ENCODE measurements at places on chromosomes 4 and X. TPM values are rescaled to one million over a fixed set of nuclear protein-coding genes. Genes with fewer than 3 reads are reported as not detected.

GRCh38 chr4:178599521-178599920, 1157.3 kb upstream of the AGA start:
- no peak for DNase-seq

Gene VGLL1
- not detected for total RNA-seq

Gene ANK2
- total RNA-seq = 76.8 TPM

GRCh38 chr4:124409044-124409443, 303.5 kb downstream of the ANKRD50 start:
- no peak for DNase-seq

DNA sequence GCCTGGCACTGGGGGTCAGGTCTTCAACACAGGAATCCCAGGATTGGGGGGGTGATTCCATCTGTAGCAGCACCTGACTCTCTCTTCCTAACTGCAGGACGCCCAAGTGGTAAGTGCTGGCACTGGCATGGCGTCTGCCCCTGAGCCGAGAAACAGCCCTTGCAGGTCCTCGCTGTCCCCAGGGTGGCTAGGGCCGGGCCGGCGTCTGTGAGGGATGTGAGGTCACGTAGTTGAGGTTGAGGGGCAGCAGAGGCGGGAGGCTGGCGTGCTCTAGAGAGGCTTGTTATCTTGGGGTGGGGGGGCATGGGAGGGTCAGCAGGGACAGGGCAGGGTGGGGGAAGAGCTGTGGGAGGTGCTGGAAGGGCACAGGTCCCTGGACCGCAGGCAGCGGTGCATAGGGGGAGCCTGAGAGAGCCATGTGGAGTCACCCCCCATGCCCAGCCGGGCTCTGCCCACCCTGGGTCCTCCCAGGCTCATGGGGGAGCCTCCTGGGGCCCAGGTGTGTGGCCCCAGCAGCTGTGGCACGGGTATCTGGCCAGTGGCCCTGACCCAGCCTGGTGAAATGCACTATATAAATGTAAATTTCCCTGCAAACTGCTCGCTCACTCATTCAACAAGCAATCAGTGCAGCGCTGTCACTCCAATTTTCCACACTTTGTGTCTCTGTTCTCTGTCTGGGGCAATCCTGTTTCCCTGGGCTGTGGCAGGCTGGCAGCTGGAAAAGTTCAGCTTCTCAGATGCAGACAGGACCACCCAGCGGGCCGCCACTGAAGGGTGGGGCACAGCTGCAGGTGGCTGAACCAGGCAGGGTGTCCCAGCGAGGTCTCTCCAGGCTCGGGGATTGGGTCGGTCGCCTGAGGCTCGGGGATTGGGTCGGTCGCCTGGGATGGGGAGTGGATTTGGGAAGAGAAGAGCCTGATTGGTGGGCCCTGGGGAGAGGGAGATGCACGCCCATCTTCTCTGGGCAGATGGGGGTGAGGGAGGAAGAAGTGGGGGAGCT, 102.2 kb upstream of the NKX1-1 start:
- DNase-seq = no peak

DNA sequence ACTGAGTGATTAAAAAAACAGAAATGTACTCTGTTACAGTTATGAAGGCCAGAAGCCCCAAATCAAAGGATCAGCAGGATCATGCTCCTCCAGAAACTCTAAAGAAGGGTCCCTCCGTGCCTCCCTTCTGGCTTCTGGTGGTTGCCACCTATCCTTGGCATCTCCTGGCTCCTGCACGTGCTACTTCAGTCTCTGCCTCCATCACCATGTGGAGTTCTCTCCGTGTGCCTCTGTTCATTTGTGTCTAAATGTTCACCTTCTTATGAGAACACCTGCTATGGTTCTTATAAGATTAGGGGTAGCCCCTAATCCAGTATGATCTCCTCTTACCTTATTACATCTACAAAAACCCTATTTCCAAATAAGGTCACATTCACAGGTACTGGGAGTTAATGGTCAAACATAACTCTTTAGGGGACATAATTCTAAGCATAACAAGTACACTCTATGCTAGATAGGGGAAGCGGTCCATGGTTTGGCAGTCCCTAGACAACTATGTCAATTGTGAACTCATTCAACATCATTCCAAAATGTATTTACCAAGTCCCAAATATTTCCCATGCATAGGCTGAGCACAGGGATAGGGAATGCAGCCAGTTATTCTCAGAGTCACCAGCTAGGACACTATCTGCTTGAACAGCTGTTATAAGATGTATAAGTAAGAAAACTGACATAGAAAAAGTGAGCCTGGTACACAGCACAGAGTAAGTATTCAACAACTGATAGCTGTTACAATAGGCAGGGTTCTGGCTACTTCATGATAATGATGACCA, 295.5 kb upstream of the BOD1L1 start:
- peak; percentile 66 for DNase-seq

DNA sequence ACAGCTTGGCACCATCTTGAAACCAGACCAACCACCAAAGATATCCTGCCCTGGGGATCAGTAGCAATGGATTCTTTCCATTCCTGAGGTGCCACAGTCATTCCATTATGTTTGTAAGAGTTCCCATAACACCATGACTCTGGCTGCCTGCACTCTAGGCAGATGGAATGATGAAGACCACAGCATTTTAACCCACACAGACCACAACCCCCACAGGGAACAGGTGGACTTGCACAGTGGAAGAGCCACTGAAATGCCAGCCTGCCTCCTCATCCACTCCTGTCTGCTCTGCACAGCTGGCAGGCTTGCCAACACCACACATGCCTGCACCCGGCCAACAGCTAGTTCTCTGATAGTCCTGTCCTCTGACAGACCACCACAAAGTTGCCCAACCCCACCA, 2362.2 kb upstream of the AGA start:
- DNase-seq = no peak

Data from esophagus muscularis mucosa (tissue), 4 donors.